GM03348 (cell line): ENCODE measurements at places on chromosomes 3 and 15.
A peak's percentile ranks its signal among the peaks of the same experiment; 100 is the strongest.

DNA sequence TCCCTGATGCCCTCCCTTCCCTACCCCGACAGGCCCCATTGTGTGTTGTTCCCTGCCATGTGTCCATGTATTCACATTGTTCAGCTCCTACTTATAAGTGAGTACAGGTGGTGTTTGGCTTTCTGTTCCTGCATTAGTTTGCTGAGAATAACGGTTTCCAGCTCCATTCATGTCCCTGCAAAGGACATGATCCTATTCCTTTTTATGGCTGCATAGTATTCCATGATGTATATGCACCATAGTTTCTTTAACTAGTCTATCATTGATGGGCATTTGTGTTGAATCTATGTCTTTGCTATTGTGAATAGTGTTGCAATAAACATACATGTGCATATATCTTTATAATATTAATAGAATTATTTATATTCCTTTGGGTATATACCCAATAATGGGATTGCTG is 52.1 kb upstream of the TNFSF10 start:
- DNase-seq: no peak

DNA sequence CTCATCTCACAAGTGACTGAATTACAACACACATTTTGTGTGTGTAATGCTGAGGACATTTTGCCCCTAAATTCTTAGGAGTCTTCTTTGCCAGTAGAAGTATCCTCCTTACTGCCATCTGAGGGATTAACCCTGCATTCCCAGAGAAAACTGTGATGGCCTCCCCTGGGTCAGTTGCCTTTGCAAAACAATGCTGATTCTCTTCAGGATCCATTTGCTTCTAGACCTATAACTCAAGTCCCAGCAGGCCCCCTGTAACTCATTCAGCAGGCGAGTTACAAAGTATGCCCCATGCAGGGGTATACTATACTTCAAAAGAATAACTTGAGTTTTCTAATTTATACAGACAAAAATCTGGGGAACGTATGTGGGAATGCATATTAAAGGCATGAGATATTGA is 6.6 kb upstream of the MCF2L2 start:
- no peak for DNase-seq

GRCh38 chr15:39149636-39150150 is 431.2 kb upstream of the THBS1 start:
- DNase-seq: no peak

DNA sequence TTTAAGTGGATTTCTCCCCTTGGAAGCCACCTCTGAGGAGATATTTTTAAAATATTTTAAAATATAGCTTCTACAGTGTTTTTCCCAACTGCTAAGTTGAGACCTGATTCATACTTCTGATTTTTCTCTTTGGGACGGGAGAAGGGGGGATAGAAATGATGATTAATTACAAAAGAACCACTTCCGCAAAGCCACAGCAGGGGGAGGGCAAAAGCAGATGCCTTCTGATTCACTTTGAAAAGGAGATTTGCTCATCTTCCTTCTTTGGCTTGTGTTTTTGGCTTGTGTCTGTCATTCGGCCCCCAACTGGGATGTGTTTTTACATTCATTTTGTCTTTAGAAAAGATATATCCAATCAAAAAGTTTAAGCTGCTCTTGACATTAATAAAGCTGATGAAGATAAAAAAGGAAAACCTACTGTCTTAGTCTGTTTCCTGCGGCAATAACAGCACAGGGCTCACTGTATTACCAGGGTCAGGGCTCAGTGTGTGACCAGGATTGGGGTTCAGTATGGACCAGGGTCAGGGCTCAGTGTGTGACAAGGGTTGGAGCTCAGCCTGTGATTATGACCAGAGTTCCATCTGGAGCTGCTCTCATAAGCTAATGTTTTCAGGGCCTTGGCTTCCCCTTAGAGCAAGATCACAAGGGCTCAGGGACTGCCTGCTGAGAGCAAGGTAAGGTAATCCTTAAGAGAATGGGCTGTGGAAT is 223.2 kb downstream of the MTHFS start:
- peak; percentile 74 for DNase-seq

- DNase-seq: no peak
These were observed 593.3 kb downstream of the FOXP1 start for GRCh38 chr3:70990185-70990584.

- DNase-seq: no peak
These were observed 65.4 kb downstream of the FBN1 start for GRCh38 chr15:48579945-48580671.

- no peak for DNase-seq
These were observed 375.8 kb downstream of the GAP43 start for GRCh38 chr3:115999001-115999585.

- peak; percentile 20 for DNase-seq
These were observed 799.8 kb downstream of the DIPK2A start for GRCh38 chr3:144771381-144771870.

GRCh38 chr3:126511291-126511690 is 6.3 kb downstream of the UROC1 start:
- no peak for DNase-seq

DNA sequence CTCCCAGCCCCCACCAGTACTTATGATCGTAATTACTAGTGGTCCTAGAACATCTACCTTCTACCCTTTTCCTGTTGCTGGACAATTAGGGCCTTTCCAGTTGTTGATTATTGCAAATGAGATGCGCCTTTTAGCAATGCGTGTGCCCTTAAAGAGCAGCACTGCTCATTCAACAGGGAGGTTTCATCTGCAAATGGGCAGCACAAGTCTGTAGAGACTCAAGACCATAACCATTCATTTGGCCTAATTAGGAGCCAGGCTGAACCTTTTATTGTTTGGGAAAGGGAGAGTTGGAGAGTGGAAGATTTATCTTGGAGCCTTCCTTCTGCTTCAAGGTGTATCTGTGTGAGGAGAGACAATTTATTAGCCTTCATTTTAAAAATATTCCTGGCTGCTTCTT is 42.3 kb downstream of the BOC start:
- no peak for DNase-seq

DNA sequence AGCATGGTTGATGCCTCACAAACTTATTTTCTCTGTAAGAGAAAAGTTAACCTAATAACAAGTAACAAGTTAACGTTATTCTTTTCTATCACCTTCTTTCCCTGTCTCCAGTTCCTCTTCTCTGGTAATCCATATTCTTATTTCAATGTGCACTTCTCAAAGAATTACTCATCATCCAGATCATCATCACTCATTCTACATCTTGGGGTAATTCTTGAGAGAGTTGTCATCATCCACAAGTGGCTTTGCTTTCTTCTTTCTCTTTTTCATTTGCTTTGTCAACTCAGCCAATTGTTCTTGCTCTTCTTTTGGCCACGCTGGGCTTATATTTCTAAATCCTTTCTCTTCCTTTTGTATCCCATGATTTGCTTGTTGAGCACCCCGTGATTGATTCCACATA is 20.8 kb upstream of the RNF111 start:
- peak; percentile 30 for DNase-seq

DNA sequence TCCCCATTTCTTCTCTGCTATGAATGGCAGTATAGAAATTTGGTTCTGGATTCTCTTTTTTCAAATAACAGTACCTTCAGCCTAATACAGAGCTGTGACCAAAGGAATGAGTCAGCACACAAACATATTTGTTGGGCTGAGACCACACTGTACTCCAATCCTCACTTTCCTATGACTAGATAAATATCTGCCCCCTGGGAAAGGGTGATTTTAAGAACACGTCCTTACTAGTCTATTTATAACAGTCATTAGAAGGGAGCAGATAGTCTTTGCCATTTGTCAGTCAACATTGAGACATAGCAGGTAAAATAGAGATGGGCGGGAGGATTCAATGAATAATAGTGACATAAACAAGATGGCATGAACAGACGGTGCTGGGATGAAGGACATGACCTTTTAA is 461.3 kb downstream of the MCTP2 start:
- DNase-seq: no peak

- DNase-seq: peak; percentile 75
These were observed 55.8 kb upstream of the DGKG start for GRCh38 chr3:186417791-186418190.

DNA sequence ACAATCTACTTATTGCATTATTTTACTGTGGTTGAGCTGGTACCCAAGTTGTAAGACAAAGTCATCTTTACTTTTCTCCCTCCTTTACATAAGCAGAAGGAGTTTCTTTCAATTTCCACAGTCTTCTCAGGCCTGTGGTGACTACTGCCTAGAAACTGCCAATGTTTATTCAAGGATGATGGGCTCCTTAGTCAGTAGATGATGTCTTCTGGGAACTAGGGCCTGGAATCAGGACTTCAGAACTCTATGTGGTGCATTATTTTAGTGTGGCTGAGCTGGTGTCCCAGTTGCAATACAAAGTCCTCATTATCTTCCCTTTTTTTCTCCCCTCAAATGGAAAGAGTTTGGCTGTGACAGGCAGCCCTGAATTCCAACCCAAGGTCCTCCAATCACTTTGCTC is 1762.5 kb downstream of the SI start:
- DNase-seq: no peak

DNA sequence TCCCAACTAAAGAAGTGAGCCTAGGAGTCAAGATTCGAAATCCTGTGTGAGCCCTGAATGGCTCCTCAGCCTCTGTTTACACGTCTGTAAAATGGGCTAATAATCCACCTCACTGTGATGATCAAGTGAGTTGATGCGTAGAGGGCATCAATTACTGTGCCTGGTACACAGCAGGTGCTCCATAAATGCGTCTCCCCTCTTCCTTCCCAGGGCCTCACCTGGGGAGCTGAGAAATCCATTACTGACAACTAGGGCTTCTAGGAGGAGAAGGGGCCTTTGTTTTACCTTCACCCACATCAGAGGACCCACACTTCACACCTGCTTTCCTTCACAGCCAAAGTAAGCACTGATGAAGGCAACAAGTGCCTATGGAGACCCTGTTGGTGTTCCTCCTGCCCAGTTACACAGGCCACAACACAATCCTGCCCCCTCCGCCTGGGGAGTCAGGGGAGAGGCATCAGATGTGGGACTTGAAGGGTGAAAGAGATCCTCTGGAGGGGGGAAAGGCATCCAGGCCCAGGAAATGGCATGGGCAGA is 1.4 kb downstream of the CIB2 start:
- no peak for DNase-seq

DNA sequence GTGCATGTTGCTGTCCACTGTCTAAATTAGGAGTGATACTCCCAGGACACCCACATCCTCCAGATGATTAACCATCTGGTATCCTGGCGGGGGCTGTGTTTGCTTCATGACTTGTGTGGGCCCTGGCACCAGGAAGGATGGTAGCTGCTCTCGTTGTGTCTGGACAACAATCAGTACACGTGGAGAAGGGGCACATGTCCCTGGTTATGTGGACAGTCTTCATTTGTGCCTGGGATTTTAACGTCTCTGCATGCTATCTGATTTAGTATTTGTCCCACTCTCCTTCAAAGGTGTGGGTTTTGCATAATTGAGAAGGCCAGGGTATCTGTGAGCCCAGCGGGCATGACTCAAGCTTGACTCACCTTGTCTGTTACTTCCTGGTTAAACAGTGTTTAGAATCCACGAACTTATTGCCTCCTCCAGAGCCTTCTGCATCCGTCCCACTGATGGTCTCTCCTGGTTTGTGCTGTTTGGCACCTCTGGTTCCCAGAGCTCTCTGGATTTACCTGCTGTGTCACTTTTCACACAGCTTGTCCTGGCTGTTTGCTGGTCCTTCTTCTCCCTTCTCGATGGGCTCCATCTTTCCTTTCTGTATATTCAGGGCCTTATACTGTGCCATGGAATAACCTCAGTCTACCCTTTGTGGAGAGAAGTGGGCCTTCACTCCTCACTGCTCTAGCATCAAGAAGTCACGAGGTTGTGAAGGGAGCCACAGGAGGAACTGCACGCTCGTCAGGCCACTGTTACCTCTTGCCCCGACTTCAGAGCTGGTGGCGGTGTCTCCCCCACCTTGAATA is 32.5 kb downstream of the ARNT2 start:
- DNase-seq: no peak

DNA sequence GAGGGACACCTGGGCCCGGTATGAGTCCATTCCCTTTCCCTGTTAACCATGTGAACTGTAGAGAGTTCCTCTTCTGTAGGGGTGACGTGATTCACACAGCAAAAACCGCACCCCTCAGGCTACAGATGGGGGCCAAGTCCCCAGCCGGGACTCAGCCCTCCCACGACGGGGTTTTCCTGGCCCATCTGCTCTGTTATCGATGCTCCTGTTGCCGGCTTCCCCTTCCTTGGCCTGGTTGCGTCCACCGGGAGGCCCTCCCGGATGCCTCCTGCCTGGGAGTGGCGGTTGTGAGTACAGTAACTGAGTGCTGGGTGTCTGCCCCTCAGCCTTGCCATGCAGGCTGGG is 817 bp upstream of the PLXNA1 start:
- no peak for DNase-seq

DNA sequence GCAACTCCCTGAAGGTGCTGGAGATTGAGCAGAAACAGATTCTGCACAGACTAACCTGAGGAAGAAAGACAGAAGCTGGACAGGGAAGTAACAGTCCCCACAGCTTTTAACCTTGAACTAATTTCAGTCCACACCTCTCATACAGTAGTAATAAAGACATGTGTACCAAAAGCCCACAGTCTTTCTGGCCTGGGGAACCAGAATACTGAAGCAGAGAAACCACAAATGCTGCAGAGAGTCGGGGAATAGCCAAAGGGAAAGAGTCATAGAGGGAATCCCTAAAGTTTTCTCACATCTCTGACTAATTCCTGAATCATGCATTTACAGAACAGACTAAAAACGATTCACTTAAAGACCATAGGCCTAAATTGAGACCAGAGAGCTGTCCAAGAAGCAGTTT is 503.4 kb upstream of the NECTIN3 start:
- peak; percentile 66 for DNase-seq

GRCh38 chr3:173703771-173704170 is 306.2 kb downstream of the NLGN1 start:
- DNase-seq: no peak

DNA sequence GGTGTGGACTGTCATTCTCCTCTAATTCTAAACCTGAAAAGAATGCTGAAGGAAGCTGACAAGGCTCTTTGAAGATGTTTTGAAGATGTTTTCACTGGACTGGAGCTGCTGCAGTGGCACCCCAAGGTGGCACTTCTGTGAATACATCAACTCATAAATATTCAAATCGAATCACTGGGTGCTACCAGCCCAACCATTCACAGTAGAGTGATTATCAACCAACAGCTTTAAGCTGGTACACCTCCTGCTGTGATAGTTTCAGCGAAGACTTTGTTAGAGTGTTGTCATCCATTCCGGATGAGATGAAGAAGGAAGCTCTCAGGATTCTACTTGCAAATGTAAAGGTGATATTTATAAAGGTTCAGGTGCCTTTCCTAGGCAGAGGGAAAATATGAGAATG is 106.6 kb downstream of the LSAMP start:
- DNase-seq: no peak

GRCh38 chr3:38555149-38555840 is 59.2 kb downstream of the EXOG start:
- no peak for DNase-seq

DNA sequence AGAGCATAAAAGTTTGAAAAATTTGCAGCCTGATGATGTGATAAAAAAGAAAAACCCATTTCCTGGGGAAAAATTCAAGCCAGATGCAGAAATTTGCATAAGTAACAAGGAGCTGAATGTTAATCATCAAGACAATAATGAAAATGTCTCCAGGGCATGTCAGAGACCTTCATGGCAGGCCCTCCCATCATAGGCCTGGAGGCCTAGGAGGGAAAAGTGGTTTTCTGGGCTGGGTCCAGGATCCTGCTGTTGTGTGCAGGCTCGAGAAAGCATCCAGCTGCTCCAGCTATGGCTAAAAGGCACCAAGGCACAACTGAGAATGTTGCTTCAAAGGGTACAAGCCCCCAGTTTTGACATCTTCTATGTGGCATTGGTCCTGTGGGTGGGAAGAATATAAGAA is 1014.0 kb downstream of the SI start:
- no peak for DNase-seq

GRCh38 chr3:186255703-186256331 is 106.2 kb downstream of the DGKG start:
- no peak for DNase-seq

- peak; percentile 63 for DNase-seq
These were observed 31.9 kb downstream of the SH3BP5 start for GRCh38 chr3:15300323-15301078.
